ENCODE measurements at places on chromosomes 6 and 20.

GRCh38 chr20:4090756-4091489, 75.6 kb upstream of the RNF24 start:
- no peak for DNase-seq

DNA sequence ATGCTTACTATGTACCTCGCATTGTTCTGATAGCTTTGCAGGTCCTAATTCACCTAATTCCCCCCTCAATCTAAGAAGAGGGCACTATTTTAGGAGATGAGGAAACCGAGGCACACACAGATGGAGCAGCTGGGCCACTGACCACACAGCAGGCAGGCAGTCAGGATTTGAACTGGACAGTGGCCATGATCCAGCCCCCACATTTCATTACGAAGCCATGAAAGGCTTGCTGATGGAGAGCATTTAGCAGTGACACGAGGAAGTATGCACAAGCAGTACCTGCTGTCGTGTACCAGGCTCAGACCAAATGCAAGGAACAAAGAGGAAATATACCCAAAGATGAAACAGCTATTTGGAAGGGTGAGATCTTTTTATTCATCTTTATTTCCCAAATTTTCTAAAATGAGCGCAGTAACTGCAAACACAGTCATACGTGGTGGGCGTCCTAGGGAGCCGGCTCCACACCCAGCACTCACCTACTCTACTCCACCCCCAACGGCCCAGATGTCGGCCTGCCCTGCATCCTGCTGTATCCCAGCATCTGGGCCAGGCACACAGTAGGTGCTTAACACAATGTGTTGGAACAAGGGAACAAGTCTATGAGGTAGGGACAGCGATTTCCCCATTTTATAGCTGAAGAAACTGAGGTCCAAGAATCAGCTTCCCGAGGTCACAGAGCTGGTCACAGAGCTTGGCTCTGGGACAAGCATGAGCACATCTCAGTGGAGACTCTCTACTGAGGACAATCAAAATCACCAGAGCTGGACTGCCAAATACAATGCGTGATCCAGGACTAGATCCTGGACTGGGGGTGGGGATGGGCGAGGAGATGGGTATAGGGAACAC, 15.0 kb downstream of the PREX1 start:
- no peak for DNase-seq

DNA sequence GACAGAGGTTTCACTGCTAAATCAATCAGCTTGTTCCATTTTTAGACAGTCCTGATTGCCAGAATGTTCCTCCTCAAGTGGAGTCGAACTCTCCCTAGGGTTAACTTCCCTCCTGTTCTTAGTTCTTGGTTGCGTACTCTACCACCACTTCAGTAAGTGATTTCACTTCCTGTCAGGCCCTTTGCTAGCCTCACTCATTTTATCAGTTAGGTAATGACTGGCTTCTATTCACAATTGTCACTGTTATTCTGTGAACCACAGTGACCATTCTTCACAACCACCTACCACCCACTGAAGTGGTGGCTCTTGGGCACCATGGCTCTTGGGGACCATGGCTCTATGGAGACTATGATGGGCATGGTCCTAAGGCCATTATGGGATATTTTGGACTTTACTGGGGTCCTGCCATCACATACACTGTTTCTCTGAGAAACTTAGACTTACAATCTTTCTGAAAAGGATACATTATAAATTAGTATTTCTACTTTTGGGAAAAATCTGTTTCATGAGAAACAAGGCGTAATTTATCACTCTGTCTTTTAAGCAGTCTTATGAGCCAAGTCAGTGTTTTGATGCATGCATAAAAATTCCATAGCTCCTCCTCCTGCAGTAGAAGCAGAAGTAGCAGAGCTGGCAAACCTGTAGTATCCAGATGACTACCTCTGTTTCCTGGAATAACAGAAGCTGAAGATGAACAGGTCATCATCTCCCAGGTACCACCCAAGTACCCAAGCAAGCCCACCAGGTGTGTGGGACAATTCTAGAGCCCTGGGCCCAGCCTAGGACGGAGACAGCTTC, 66.3 kb downstream of the ATXN1 start:
- DNase-seq, result no peak

DNA sequence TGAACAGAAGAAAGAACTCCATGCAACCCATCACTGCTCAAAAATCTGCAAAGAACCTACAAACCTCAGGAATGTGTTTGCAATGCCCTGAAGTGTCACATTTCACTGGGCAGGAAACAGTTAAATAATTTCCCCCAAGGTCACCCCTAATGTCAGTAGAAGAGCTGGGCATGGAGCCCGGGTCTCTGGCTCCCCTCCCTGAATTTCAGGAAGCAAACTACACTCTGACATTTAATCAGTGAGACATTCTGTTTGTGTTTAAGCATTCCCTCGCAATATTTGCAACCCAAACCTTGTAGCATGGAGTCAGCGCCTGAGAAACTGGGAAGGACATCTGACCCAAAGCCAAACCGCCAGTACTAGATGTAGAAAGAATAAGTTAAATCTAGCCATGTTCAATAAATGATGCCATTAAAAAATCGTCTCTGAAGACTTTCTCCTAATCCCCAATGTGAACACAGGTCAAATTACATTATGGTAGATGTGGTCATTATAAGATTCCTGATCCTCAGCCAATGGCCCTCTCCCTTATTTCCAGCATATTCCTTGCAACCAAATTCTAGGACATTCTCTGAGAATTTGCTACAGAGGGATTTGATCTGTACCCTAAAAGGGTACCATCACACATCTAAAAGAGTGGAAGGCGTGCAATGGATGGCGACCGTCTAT, 91.2 kb upstream of the ADTRP start:
- no peak for DNase-seq

- no peak for DNase-seq
Measured at GRCh38 chr6:50845499-50846143, 26.9 kb downstream of the TFAP2B start.

- peak; percentile 3 for DNase-seq
Measured at GRCh38 chr6:147322299-147323162, 118.3 kb downstream of the STXBP5 start.

DNA sequence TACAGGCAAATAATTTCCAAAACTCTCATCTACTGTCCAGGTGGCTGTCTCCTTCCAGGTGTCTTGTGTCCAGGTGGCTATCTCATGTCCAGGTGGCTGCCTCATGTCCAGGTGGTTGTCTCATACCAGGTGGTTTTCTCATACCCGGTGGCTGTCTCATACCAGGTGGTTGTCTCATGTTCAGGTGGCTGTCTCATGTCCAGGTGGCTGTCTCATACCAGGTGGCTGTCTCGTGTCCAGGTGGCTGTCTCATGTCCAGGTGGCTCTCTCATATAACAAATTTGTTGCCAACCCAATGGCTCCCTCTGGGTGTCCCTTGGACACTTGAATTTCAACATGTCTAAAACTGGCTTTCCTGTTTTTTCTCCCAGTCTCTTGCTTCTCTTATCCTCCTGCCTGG, 14.3 kb upstream of the SLC22A3 start:
- DNase-seq, result no peak

DNA sequence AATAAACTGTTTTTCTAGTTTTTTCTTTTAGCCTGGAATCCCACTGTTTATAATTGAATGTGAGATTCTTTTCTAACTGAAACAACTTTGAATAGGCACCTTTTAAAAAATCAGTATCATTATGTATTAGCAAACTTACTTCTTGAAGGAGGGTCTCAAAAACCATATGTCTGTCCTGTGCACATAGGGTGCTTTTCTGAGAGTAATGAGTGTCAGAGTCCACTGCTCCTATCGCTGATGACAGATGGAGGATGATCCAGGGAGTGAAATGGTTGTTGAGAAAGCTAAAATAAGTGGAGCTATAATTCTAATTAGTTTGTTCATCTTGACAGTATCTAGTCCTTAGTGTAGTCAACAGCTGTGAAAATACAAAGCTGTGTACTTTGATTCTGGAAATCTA, 35.8 kb downstream of the MEI4 start:
- no peak for DNase-seq

DNA sequence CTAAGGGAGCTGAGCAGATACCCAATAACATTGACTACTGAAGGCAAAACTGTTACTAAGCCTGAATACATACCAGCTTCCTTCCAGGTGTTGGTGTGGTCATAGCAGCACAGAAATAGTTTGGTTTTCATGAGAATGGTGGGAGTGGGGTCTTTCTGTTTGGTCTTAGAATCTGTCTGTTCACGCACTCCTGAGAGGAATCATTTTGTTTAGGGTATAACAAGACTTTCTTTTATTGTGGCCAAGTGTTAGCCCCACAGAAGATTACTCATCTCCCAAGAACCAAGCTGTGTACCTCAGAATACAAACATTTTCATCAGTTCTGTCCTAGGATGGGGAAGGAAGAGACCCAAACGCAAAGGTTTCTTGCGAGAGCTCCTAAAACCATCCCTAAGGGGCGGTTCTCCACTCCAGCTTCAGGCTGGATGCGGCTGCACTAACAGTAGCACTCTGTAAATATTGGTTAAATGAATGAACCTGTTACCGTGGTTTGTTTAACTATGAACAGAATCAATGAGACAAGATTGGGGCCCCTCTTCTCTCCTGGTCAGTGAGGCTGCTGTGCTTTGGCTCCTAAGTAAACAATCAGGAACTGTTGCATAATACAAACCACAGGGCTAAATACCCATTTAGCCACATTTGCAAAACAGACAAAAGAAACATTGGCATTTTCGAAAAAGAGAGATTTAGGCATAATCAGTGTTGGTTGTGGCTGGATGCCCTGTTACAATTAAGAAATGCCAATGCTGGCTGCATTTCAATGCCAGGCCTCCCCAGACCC, 44.9 kb downstream of the SNAP25 start:
- DNase-seq, result no peak

DNA sequence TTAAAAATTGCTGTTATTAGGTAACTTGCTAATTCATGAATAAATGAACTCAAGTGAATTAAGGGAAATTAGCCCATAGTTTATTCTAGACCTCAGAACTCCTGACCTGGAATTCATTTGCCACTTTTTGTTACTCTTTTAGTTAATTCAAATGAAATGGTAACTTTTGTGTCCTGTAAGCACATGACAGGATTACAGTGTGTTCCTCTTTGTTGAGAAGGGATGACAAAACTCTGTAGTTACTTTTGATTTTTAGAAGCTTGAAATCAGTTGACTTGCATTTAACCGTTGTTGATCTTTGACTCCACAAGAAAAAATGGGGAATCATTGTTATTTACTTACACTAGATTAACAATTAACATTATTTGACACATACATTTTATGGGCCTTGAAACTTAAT, 6.2 kb downstream of the SLC9A8 start:
- no peak for DNase-seq

DNA sequence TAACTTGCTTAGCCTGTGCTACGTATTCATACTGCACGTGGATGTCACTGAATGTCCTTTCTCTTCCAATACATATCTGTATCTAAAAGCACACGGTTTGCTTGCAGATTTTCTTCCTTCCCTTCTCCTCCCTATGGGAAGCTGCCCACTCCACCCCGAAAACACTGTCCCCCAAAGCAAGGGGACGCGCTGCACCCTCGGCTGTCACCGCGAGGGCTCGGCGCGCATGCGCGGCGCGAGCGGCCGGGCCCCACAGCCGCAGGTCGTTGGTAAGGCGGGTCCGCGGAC, 659 bp downstream of the TMX4 start:
- peak; percentile 60 for DNase-seq
